ENCODE measurements at places on chromosomes 6 and 20.

- DNase-seq: no peak
These were observed 307.5 kb downstream of the EYS start for GRCh38 chr6:65399355-65400084.

DNA sequence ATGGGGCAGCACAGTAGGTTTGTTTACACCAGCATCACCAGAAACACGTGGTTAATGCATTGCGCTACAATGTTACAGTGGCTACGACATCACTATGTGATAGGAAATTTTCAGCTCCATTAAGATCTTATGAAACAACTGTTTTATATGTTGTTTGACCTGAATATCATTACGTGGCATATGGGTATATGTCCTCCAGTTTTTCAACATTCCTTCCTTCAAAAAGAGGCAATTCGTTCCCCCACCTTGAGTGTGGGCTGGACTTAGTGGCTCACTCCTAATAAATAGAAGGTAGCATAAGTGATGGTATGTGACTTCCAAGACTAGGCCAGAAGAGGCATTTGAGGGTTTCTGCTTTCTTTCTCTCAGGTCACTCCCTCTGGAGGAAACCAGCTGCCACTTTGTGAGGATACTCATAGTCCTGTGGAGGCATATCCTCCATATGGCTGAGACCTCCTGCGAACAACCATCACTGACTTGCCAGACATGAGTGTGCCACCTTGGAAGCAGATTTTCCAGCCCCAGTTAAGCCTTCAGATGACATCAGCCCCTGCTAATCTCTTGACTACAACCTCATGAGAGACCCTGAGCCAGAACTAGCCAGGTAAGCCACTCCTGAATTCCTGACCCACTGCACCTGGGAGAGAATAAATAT is 2.3 kb upstream of the TRAM2 start:
- DNase-seq: no peak

- no peak for DNase-seq
These were observed 7.8 kb upstream of the APMAP start for GRCh38 chr20:25000268-25000801.

GRCh38 chr6:2503816-2504494 is 246.8 kb downstream of the MYLK4 start:
- no peak for DNase-seq

- DNase-seq: no peak
These were observed 280.6 kb downstream of the LAMA2 start for GRCh38 chr6:129163551-129163950.

- no peak for DNase-seq
These were observed 40.0 kb upstream of the APCDD1L start for GRCh38 chr20:58555078-58555765.

GRCh38 chr6:9095137-9095536 is 659.8 kb upstream of the SLC35B3 start:
- no peak for DNase-seq

DNA sequence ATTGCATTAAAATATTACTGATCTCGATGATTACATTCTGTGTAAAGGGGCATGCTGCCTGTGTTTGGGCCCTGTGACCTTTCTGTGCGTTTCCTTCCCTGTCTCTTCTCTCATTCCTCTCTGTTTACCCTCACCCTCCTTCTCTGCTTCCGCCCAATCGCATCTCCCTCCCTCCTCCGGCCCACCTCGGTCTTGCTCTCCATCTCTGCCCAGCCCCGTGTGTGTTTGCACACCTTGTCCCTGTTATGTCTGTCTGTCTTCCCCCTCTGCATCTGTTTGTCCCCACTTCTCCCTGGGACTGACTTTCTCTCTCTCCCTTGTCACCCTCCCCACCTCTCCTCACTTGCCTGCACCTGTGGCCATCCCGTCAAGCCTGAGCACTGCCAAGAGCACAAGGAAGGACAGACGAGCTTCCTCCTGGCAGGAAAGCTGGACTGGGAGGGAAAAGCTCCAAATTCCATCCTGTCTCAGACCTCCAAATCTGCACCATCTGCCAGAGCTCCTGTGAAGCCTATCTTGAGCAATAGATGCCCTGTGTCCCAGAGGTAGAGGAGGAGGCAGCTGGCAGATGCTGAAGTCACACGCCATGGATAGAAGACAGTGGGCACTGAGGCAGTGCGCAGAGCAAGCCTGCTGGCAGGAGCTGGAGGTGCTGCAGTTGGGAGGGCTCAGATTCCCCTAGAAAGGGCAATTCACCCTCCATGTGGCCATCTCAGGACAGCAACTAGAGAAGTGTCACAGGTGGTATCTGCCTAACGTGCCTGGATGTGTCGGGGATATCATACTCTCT is 172.3 kb downstream of the PTPRT start:
- no peak for DNase-seq
